HFFc6 (cell line): ENCODE measurements at places on chromosomes 12 and 14. TPM values are rescaled to one million over a fixed set of nuclear protein-coding genes. Genes with fewer than 3 reads are reported as not detected.
A peak's percentile ranks its signal among the peaks of the same experiment; 100 is the strongest.

The OAS2 gene
- total RNA-seq, result 0.27 to 0.51 TPM (median 0.50 TPM) in 3 replicates

The OTX2 gene
- not detected in 2 replicates for total RNA-seq

The SLC25A21 gene
- total RNA-seq, result 0.10 to 0.43 TPM (median 0.24 TPM) in 3 replicates

The GLI1 gene
- total RNA-seq, result 1.6 to 3.9 TPM (median 1.7 TPM) in 3 replicates

The DHRS2 gene
- 0.18 to 0.67 TPM (median 0.31 TPM) in 3 replicates for total RNA-seq

GRCh38 chr14:71486279-71486678 is 445.9 kb upstream of the RGS6 start:
- H3K36me3 ChIP-seq, result peaks cover 43% of the 10 kb centered on the region
- H3K4me1 ChIP-seq, result peaks cover 74% of the 10 kb centered on the region
- DNase-seq, result no peak
- H3K27ac ChIP-seq, result no peak overlapping the region

DNA sequence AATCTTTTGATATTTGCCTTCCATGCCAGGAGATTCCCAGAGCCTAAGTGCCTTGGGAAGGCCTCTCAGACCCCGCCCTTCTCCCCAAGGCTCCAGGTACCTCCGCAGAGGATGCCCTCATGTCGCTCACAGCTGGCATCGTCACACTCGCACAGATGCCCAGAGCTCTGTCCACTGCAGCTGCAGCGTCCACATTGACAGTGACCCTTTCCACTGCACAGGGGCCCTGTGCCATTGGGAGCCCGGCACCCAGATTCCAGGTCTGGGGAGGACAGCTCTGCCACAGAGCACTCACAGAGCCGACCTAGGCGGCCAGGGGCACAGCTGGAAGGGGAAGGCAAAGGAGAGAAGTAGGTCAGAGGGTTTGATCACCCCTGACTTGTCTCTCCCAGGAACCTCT is 12.3 kb upstream of the CSAD start:
- no peak overlapping the region for H3K27ac ChIP-seq
- peaks cover 6% of the 10 kb centered on the region for H3K27me3 ChIP-seq
- H3K4me3 ChIP-seq, result no peak overlapping the region

GRCh38 chr14:99258341-99258861 is 13.6 kb downstream of the BCL11B start:
- peak overlapping the region; percentile 30; the same call in 1 of the 2 replicates for H3K4me3 ChIP-seq
- no peak overlapping the region for H3K27ac ChIP-seq
- DNase-seq, result no peak

DNA sequence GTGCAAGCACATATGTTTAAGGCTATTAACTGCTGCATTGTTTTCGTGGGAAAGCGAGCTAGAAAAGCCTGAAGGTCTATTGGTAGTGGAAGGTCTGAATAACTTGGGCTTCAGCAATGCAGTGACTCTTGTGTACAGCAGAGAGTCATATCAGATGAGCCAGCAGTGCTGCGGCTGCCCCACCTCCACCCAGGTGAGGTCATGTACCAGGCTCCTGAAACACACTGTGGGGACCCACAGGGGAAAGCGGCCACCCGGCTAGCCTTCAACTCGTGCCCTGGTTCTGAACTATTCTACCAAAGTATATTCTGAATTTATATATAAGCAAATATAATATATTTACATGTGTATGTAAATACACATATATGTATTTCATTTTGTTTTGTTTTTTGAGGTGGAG is 12.7 kb upstream of the RAN start:
- no peaks in the 10 kb centered on the region for H3K4me1 ChIP-seq
- H3K27me3 ChIP-seq, result peaks cover 10% of the 10 kb centered on the region
- H3K4me3 ChIP-seq, result no peak overlapping the region

DNA sequence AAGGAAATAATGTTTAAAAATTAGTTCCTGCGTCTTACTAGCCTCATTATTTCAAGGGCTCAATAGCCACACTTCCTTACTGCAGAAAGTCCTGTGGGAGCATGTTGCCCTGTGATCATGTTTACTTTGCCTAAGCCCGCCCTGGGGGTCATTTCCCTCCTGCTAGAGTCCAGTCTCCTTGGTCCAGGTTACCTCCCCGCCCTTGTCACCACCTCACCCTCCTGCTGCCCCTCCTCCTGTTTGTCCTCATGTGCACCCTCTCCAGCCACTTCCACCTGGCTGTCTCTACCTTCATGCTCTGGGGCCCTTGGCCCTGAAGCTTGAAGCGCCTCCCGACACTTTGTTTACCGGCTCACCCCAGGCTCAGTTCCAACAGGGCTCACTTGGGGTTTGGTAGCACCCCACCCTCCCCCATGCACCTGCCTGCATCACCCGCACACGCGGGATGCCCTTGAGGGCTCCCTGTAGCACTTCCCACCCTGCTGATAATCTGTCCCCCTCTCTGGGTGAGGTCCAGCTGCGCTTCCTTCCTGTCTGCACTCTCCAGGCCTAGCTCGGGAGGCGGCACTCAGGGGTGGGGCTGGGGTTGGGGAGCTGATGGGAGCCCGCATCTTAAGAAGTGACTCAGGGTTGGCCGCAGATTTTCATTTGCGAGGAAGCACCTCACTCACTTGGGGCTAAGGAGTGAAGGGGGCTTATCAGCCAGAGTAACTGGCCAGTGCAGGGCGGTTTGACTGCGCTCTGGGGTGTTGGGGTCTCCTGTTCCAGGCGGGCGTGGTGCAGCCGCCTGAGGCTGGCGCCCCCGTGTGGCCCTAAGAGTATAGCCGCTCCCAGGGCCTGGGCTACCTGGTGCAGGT is 40.1 kb downstream of the SMIM41 start:
- H3K27me3 ChIP-seq, result peaks cover 24% of the 10 kb centered on the region
- H3K4me3 ChIP-seq, result no peak overlapping the region
- H3K27ac ChIP-seq, result no peak overlapping the region
- DNase-seq, result no peak

GRCh38 chr12:75877763-75878621 is 153.6 kb downstream of the PHLDA1 start:
- H3K4me3 ChIP-seq, result peak overlapping the region; percentile 62; the same call in 1 of the 2 replicates
- H3K4me1 ChIP-seq, result peaks cover 22% of the 10 kb centered on the region; the same call in 1 of the 2 replicates
- H3K27me3 ChIP-seq, result no peaks in the 10 kb centered on the region
- DNase-seq, result no peak

DNA sequence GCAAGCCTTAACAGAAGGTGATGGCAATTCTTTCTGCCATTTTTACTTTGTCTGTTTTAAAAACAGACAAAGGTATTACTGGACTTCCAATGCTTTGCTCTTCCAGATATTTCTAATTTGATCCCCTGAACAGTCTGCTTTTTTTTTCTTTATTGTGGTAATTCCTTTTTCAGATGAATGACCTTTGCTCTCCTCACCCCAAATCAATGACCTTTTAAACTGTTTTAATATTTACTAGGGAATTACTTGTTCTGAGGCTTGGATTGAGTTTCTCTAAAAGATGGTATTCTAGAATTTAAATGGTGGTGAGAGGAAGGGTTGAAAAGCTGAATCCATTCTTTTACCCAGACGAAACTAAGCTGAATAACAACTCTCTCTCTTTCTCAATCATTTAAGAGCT is 2.3 kb upstream of the MGST1 start:
- no peak for DNase-seq
- peaks cover 37% of the 10 kb centered on the region for H3K4me1 ChIP-seq
- H3K36me3 ChIP-seq, result peaks cover 20% of the 10 kb centered on the region
- no peak overlapping the region for H3K27ac ChIP-seq
- H3K27me3 ChIP-seq, result no peaks in the 10 kb centered on the region; the same call in 1 of the 2 replicates
- no peak overlapping the region for H3K4me3 ChIP-seq

DNA sequence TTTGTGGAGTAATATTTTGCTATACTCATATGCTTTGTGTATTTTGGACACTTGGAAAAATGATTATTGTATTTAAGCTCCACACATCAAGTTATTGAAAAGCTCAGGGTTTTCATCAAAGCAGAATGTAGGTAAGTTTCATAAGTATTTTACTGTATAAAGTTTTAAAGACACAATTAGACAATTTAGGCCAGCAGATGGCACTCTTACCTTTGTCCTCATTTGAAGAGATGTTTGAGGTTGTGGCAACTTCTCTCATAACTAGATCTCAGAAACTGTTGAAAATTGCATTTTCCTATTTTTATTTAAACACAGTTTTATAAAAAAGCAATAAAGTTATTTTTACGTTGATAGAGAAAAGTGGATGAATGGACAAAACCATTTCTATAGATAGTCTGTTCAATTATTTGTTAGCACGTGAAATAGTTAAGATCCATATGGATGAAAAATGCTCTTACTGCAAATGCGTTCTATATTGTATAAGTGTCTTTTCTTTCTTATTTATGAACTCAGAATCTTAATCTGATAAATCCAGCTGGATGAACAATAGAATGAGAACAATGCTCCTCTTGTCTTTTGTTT is 300.0 kb downstream of the AEBP2 start:
- peaks cover 8% of the 10 kb centered on the region; the same call in 1 of the 2 replicates for H3K27me3 ChIP-seq
- H3K36me3 ChIP-seq, result peaks cover 5% of the 10 kb centered on the region; the same call in 1 of the 2 replicates
- peaks cover 13% of the 10 kb centered on the region for H3K4me1 ChIP-seq
- no peak overlapping the region for H3K27ac ChIP-seq

GRCh38 chr14:37417833-37418232 is 177.2 kb downstream of the FOXA1 start:
- H3K4me1 ChIP-seq, result peaks cover 10% of the 10 kb centered on the region; the same call in 1 of the 2 replicates
- no peak overlapping the region for H3K27ac ChIP-seq
- no peak for DNase-seq

- H3K27me3 ChIP-seq, result peaks cover 39% of the 10 kb centered on the region
- no peak overlapping the region; the same call in 1 of the 2 replicates for H3K4me3 ChIP-seq
- H3K27ac ChIP-seq, result peak overlapping the region; percentile 42; the same call in 1 of the 2 replicates
- peaks cover 17% of the 10 kb centered on the region; the same call in 1 of the 2 replicates for H3K36me3 ChIP-seq
Measured at GRCh38 chr14:101069666-101070362, 166.3 kb upstream of the RTL1 start.

GRCh38 chr14:89458713-89459420 is 41.8 kb upstream of the FOXN3 start:
- H3K4me1 ChIP-seq, result no peaks in the 10 kb centered on the region
- DNase-seq, result no peak
- H3K27ac ChIP-seq, result no peak overlapping the region
- H3K27me3 ChIP-seq, result no peaks in the 10 kb centered on the region
- H3K36me3 ChIP-seq, result no peaks in the 10 kb centered on the region

DNA sequence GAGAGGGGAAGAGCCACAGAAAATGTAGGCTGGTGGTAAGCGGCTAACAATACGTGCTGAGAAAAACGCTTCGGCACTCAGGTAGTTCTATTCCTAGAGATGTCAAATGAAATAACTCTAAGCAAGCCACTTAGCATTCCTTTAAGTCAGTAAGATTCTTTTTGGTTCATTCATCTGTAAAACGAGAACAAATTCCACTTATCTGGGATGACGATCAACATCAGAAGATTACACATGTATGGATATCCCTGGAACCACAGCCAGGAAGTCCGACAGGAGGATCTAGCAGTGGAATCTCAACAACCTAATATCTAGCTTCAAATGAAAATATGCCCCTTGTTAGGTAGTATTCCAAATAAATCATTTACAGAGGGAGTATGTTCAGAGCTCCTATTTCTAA is 74.6 kb upstream of the CDKN3 start:
- peak; percentile 9 for DNase-seq
- no peaks in the 10 kb centered on the region for H3K36me3 ChIP-seq
- H3K4me3 ChIP-seq, result no peak overlapping the region
- peaks cover 15% of the 10 kb centered on the region; the same call in 1 of the 2 replicates for H3K4me1 ChIP-seq
- no peak overlapping the region for H3K27ac ChIP-seq

DNA sequence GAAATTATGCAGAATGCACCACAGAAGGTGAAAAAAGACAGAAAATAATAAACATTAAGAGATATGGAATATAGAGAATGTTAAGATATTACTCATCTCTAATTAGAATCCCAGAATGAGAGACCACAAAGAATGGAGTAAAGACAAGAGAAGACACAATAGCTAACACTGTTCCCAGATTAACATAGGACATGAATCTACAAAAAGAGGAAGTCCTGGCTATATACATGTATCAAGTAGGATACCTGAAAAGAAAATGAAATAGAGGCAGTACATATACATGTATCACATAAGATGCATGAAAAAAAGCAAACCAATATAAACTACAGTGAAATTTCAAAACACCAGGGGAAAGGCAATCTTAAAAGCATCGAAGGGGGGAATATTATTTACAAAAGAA is 5.6 kb upstream of the EPS8 start:
- H3K4me3 ChIP-seq, result no peak overlapping the region
- peaks cover 30% of the 10 kb centered on the region for H3K4me1 ChIP-seq
- H3K36me3 ChIP-seq, result no peaks in the 10 kb centered on the region
- H3K27ac ChIP-seq, result no peak overlapping the region

DNA sequence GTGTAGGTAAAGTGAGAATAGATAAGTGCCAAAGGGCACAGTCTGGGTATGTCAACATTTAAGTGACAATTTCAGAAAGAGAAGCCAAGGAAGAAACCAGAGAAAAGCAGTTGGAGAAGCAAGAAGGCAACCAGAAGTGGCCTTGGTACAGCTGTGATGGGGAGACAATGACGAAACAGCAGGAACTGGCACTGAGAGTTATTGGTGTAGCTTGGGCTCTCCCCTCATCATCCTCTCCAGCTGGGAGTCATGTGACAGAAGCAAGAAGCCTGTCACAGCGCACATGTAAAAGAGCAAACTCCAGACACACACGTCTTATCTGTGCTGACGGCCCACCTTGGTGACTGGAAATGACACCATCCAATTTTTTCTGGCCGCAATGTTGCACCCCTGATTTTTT is 203.3 kb upstream of the NUDT4 start:
- no peaks in the 10 kb centered on the region; the same call in 1 of the 2 replicates for H3K27me3 ChIP-seq
- no peak overlapping the region for H3K27ac ChIP-seq
- H3K36me3 ChIP-seq, result no peaks in the 10 kb centered on the region
- DNase-seq, result no peak
- no peak overlapping the region for H3K4me3 ChIP-seq

GRCh38 chr14:86065407-86065806 is 535.5 kb downstream of the FLRT2 start:
- H3K27ac ChIP-seq, result no peak overlapping the region
- no peak overlapping the region for H3K4me3 ChIP-seq
- no peak for DNase-seq
- no peaks in the 10 kb centered on the region for H3K4me1 ChIP-seq

DNA sequence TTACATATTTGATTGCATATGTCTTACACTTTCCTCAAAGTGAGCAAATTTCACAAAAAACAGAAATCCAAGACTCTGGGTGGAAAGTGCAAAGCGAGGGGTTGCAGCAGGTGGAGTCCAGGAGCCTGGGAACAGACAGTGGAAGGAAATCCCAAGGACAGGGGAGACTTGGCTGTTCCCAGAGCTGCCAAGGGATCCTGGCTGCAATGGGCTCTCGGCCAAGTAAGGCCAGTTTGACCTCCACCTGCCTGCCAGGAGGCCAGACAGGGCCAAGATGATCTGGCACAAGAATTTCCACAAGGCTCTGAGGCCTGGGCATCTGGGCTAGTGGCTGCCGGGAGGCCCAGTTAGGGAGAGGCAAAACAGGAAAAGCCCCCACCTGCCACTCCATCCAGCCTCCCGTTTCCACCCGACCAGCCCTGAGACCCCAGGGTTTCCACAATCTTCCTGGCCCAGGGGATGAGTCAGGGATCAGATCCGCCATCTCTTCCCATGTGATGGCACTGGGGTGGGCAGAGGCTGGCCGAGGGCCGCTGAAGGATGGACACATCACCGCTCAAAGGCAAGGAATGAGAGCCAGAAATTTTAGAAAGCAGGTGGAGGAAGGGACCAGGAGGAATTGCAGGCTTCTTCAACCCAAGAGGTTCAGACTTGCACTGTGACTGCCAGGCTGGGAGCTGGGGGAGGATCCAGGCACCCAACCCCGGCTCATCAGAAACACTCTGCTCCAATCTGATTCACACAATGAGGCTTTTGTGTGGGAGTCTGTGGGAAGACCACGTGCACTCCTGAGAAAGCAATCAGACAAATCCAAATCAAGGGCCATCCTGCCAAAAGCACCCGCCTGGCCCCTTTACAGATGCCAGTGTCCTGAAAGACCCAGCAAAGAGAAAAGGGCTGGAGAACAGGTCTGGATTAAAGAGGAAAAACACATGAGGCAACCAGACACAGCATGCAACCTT is 16.3 kb downstream of the SCARB1 start:
- no peak for DNase-seq
- H3K36me3 ChIP-seq, result peaks cover 13% of the 10 kb centered on the region
- no peaks in the 10 kb centered on the region; the same call in 1 of the 2 replicates for H3K27me3 ChIP-seq
- H3K27ac ChIP-seq, result no peak overlapping the region
- no peak overlapping the region for H3K4me3 ChIP-seq
